Aortic smooth muscle cell (primary cell): ENCODE measurements at places on chromosomes 1 and 21. TPM values are rescaled to one million over a fixed set of nuclear protein-coding genes. Genes with fewer than 3 reads are reported as not detected.

The SELENBP1 gene
- total RNA-seq, result 124 and 125 TPM in 2 replicates

The HES2 gene
- 0.75 and 0.92 TPM in 2 replicates for total RNA-seq

The LRRC3 gene
- 0.13 and 0.25 TPM in 2 replicates for total RNA-seq

The RGS4 gene
- 628 and 1,199 TPM in 2 replicates for total RNA-seq

The IGSF9 gene
- total RNA-seq, result not detected in 2 replicates

The CHI3L1 gene
- total RNA-seq, result 0.06 and 0.13 TPM in 2 replicates
